ENCODE measurements at places on chromosomes 1 and 21.

DNA sequence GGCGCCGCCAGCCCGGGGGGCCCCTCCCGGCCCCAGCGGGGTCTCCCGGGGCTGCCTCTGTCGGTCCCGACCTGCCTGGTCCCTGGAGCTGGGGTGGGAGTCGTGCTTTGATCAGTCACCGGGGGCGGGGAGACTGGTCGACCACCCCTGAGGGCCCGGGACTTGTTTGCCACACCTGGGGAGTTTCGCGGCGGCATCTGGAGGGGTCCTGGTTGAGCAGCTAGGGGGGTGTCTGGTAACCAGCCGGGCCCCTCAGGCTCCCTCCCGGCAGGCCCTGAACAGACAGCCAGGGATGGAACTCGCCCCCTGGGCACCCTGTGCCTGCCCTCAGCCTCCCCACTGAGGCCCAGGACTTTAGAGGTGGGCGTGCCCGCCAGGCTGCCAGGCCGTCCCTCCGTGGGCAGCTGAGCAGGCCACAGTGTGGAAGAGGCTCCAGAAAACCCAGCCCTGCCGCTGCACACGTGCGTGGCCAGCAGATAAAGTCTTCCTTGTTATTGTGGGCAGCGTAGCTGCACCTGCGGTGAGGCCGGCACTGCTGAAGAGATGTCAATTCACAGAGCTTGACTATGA lies 13.3 kb upstream of the SAMD11 start:
- DNase-seq, result no peak

DNA sequence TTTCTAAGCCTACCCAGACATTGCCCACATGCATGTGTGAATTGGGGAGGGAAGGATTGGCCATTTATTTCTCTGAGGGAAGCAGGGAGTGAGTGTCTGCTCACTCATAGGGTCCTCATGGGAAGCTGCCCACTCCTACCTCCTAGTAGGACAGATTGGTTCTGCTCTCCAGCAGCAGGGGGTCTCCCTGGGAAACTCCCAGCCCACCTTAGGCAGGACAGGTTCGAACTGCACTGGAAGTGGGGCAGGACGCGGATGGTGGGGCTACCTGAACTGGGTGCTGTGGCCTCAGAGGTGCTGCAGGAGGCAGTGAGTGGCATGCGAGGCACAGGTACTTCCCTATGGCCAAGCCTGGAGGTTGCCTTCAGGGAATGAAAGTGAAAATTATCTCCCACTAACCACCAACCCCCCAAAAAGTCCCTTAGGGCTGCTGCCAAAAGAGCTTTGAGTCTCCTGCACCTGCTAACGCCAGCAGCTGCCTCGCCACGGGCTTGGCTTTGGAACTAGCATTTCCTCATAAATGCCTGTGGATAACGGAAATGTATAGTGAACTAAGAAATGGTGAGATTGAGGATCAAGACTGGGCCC lies 157.0 kb upstream of the COA6 start:
- DNase-seq, result no peak

DNA sequence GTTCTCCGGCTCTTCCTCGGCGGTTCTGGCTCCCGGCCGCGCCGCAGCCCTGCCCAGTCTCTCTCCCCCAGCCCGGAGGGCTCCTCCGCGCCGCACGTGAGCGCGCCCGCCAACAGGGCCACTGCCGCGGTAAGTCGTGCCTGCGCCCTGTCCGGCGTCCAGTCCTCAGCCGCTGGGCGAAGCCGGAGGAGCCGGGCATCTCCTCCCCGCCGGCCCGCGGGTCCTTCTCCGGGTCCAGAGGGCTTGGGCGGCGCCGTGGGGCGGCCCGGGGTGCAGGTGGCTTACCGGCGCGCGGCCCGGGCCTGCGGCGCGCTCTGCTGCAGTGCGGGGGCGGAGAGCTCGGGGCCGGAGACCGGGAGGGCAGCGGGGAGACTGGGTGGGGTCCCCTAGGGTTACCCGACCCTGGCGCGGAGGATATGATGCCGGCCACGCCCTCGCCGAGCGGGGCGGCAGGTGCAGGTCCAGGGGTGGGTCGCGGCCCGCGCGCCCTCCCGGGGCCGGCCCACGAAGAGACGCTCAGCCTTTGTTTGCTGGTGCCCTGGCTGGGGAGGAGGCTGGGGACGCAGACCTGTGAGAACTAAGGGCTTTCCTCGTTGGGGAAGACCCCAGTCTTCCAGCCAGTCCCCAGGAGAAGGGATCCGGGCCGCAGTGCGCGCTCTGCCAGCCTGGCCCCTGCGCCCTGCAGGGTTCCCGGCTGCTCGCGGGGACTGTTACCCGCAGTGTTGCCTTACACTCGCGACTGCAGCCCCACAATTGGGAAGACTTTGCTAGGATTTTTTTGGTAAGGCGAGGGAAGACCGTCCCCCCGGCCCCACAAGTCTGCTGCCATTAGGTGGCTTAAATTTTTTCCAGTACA lies at the start of gene DOP1B:
TSS of gene DOP1B (plus strand) at position 10 of the 856 bp plus-strand sequence. CDS start 7,910 bp downstream, outside the sequence.
- peak; percentile 30 for DNase-seq

DNA sequence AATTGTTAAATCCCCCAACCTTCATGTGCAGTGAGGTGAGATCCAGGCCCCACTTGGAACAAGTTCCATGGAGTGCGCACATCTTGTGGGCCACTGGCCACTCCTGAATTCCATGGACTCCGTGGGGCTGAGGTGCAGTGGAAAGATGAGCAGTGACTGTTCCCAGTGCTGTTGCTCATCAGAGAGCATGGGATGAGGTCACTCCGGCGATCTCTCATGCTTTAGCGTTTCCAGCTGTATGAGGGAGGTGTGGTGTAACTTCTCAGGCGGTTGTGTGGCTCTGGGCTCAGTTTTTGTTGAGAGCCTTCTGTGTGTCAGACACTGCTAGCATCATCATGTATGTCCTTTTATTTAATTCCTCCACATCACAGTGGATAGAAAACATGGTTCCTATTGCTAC lies 96.2 kb downstream of the GALNT2 start:
- DNase-seq, result no peak

Measured in Kasumi-1 (cell line).